ENCODE measurements at places on chromosomes 2 and 18.

- DNase-seq = peak; percentile 41
Observed at GRCh38 chr18:43393174-43393573, 115.9 kb upstream of the SYT4 start.

DNA sequence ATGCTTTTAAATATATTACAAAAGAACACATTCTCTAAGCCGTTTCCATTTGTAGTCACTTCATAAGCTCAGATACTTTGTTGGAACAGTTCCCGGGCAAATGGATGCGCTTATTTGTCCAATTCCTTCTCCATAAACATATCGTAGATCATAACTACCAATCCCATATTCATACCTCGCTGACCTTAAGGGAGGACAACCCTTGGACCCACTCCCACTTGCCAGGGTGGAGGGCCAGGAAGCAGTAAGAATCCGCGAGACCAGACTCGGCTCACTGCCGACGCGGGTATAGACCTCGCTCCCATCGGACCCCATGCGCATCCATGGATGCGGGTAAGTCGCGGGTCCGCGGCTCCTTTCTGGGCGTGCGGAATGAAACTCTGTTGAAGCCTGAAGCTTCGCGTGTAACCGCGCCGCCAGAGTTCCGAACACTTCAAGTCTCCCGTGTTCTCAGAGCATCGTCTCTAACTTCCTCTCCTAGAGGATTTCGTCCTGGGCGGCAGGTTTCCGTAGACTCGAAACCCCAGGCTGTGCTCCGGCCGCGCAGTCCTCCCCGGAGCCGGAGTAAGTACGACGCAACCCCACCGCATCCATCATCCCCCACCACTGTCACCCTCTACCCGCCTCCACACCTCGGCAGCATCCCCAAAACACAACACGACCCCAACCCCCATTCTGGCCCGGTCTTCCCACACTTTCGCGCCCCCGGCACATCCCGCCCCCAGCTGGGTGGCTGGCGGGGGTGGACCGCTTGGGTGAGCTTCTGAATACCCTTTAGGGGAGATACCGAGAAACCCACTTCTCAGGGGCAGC lies 1.1 kb downstream of the DSC3 start:
- peak; percentile 84 for DNase-seq

- DNase-seq = no peak
Observed at GRCh38 chr18:25842665-25843064, 247.7 kb downstream of the SS18 start.

GRCh38 chr18:35322486-35323458 lies 21.4 kb downstream of the ZNF24 start:
- DNase-seq = no peak

DNA sequence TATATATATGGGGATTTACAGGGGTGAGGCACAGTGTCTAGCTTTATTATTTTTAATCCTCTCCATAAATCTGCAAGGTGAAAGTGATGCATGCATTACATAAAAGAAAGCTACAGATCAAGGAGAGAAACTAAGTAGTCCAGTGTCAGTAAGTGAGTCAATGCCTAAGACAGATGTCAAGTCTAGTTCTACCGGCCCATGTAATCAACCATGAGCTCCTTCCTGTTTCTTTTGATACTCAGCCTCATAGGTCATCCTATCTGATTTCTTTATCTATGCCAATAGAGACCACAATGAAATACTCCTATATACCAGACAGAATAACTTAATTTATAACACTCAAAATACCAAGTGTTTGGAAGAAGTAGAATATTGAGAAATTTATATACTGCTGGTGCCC lies 20.2 kb upstream of the GYPC start:
- DNase-seq = no peak

DNA sequence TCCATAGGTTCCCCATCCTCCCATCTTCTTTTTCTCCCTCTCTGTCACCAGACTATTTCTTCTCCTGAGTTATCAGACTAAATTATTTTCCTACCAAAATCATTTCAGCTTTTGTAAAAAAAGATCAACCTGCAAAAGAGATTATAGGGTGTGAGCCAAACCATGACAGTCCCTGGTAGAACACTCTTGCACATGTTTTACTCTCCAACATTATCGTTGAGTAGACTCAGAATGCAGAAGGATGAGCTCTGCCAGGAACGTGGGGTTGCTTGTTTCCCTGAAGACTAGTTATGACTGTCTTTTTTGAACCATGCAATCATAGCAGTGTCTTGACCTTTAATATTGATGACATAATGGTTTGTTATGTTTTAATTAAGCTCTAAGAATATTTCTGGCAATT lies 360.1 kb upstream of the VWC2L start:
- DNase-seq = no peak
